EH (cell line): ENCODE measurements at places on chromosomes 3 and 15.

DNA sequence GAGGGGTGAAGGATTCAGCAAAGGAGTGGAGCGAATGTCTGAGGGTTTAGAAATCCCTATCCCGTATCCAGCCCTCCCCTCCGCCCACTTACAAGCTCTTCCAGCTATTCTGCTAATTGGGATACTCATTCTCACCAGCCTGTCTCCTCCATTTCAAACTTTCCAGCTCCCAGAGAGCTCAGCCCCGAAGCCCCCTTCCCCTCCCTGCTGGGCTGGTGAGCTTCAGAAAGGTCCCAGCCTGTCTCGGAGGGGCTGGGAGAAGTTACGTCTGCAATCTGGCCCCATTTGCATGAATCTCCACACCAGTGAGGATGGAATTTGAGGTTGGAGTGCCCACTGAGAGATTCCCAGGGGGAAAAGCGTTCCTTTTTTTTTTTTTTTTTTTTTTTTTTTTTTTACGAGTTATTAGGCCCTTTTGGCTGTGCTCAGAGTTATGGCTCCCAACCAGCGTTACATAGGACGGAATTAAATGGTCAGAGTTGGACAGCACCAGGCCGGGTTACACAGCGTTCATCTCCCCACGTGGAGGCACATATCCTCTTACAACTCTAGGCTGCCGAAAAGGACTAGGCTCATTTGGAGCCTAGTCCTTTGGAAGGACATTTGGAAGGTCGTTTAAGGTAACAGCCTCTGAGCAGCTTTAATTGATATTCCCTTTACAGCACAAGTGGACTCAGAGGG lies 34.6 kb downstream of the FGD5 start:
- DNase-seq: no peak

GRCh38 chr15:99590913-99591646 lies 25.3 kb downstream of the MEF2A start:
- no peak for DNase-seq

DNA sequence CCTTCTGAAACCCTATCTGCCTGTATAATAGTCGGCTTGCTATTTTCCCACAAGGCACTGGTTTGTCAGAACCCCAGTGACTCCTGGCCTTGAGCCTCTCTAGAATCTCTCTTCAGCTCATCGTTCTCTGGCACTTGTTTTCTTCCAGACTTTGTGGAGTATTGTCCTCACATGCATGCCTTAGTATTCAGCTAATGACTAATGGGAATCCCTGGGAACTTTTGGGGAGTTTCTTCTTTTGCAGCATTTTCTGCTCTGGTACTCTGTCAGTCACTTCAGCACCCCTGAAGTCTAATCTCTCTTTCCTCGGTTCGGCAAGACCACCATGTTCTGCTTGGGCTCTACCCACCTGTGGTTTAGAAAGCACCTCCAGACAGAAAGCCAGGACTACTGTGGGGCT lies 35.8 kb upstream of the THRB start:
- no peak for DNase-seq

DNA sequence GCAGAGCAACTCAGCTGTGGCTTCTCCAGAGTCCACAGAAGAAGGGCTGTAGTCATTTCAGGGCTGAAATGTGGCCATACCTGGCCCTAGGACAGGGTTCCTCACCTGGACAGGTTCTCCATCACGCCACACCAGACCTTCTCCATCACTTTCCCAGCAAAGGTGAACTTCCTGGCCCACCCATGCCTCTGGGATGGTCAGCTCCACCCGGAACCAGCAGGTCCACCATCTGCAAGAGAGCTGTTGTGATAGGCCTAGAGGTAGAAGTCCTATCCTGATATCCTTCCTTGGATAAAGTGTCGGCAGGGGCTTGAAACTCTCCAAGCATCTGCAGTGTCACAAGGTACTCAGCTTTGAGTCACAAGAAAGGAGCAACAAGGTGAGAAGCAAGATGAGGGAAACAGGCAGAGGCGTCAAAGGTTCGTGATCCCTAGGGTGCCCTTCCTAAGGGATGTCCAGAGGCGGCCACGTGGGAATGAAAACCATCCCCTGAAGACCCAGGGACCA lies 948 bp downstream of the MAN2C1 start:
- no peak for DNase-seq

GRCh38 chr3:70120357-70120966 lies 120.9 kb downstream of the SAMMSON start:
- peak; percentile 55 for DNase-seq

- DNase-seq: no peak
Measured at GRCh38 chr15:31393444-31394091, 66.9 kb downstream of the KLF13 start.

- no peak for DNase-seq
Measured at GRCh38 chr3:976006-976405, 116.8 kb upstream of the CNTN6 start.

DNA sequence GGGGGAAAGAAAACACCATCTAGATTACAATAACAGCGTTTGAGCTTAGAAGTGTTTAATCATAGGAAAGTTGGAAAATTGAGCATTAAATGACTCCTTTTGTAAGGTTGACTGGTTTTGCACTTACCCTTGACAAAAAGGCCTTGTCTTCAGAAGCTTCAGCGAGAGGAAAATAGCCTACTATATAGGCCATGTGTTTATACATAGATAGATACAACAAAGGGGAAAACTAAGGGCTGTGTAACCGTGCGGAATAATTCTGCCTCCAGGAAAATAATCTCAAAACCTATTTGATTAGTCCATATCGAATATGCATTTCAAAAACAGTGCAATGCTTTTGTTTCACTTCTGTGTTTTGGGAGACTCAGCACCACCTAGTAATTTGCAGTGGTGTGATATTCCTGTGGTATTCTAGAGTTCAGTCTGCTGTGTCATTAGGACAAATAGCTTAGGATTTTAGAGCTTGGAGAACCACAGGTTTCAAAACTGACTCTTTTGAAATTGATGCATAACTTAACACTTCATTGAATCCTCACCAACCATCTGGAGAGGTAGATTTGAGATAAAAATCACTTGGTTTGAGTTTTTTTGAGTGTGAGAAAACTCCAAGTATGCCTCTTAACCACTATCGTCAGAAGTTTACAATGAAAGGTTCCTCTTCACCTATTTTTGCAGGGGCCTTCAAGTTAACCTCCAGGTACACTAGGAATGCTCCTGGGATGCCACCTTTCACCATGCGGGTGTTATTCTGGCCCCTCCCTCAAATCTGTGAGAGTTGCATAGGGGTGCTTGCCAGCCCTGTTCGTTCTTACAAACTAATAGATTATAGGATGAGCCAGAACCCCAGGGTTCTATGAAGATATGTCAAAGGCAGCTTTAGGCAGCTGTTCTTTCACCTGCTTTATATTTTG lies 1.9 kb downstream of the ARHGAP31 start:
- peak; percentile 64 for DNase-seq
